Esophagus mucosa (tissue), 1 donor: ENCODE measurements at places on chromosomes 6 and 20. TPM values are rescaled to one million over a fixed set of nuclear protein-coding genes. Genes with fewer than 3 reads are reported as not detected.
A peak's percentile ranks its signal among the peaks of the same experiment; 100 is the strongest.

DNA sequence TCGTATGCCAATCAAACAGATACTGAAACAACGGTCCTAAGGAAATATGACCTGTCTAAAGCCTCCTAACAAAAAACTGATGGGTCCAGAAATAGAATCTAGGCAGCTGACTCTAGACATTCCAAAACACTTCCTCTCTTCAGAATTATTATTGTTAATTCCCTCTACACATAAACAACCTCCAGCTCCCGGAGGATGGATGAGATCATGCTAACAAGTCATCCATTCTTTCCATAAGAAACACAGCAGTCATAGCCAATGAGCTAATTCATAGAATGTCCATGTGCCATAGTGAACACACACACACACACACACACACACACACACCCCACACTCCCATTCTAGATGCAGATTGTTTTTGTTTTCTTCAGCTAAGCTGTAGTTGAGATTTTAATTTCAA lies 44.3 kb downstream of the HDGFL1 start:
- ATAC-seq, result no peak

DNA sequence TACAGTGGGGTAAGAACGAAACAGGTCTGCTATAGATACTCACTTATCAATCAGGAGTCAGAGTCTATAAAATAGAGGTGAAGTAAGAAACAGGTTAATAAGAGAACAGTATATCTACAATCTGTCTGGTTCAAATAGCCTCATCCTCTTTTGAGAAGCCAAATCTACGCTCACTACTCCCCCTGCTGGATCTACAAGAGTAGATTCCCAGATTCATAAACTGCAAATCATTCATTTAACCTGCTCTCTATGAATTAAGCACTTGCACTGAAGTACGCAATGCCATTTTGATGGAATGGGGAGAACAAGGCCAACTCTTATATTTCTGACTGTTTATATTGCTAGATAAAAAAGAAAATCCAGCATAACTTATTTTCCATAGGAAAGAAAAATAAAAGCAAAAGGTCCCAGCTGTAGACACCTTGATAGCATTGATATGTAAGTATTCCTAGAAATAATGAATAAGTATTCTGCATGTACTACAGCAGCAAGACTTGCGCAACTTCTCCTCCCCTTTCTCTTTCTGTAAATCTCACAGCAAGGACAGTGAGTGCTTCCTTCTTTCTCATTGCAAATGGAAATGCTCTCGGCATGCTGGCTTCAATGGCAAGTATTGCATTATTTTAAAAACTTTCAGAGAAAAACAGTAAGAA lies 92.3 kb downstream of the RFX6 start:
- ATAC-seq, result no peak

GRCh38 chr6:108805611-108806167 lies 42.5 kb upstream of the ARMC2 start:
- ATAC-seq, result peak; percentile 26

The SLC44A4 gene
- 2.9 TPM for total RNA-seq

DNA sequence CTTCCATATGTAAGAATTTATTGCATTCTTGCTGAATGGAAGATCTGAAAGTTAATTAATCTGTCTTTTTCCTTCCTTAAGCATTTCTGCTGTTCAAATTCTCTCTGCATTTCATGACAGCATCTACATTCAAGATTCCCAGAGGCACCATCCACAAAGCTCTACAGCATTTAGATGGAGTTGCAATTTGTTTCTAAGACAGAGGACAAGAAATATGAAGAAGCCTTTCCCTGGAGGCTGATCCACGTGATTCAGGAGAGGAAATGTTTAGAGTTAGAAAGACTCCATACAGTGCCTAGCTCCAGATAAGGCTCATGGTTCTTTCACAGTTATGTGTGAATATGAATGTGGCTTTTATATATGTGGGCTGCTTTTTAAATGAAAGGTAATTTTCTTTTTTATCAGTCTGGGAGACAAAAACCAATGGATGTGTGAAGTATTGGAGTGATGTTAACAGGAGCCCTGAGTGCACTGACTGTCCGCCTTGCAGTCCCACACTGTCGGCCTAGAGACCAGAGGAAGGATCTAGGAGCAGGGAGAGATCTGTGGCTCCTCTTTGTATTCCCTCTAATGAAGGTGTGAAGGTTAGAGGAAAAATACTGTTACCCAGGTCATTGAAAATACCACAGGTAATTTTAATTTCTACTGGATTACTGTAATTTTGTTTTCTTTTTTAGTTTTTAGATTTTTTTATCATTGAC lies 686.6 kb upstream of the GJE1 start:
- no peak for ATAC-seq

The TIAM2 gene
- 3.1 TPM for total RNA-seq

DNA sequence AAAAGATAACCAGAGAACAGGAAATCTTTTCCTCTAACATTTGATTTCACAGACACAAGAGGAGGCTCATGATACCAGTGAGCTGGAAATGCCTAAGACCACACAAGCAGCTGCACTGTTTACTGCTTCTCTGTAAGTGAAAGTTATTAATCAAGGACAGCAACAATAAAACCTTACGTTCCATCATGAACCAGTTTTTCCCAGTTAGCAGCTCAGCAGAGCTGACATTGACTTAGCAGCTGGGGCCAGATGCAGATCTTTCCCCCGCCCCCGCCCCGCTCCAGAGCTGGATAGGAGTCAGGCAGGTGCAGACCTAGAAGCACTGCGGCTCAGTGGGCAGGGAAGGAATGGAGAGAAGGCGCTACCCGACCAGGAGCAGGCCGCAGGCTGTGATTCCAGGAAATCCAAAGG lies 275.2 kb downstream of the GMDS start:
- no peak for ATAC-seq

The NEURL2 gene
- total RNA-seq, result 1.9 TPM

DNA sequence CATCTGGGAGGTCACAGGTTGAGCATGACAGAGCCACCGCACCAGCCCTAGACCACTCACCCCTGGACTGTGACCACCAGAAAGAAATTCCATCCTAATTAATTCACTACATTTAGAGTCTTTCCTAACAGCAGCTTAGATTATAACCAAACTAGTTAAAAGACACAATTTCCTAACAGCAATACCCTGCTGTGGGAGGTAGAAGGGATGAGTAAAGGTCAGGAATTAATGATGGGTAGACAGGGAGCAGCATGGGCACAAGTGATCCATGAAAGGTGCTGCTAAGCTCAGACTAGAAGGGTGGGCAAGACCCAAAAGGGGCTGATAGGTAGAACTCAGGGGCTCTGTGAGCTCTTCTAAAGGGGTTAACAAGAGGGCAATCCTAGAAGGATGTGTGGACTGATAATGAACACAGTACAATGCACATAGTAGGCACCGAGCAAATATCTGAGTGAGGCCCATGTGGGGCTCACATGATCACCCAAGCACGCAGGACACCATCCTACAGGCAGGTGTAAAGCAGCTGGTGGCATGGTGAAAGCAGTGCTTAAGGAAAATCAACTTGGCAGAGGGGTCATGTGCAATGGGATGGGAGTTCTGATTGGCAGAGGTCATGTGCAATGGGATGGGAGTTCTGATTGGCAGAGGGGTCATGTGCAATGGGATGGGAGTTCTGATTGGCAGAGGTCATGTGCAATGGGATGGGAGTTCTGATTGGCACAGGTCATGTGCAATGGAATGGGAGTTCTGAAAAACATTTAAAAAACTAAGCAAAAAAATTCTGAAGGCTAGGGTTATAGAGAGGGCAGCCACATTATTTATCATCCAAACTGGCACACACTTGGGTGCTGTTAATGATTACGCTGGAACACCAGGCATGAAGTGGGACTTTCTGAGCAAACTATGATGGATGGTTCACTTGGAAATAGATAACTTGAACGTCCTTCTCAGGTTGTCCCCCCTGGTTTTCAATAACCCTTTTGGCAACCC lies 188.2 kb upstream of the FOXQ1 start:
- ATAC-seq, result no peak

DNA sequence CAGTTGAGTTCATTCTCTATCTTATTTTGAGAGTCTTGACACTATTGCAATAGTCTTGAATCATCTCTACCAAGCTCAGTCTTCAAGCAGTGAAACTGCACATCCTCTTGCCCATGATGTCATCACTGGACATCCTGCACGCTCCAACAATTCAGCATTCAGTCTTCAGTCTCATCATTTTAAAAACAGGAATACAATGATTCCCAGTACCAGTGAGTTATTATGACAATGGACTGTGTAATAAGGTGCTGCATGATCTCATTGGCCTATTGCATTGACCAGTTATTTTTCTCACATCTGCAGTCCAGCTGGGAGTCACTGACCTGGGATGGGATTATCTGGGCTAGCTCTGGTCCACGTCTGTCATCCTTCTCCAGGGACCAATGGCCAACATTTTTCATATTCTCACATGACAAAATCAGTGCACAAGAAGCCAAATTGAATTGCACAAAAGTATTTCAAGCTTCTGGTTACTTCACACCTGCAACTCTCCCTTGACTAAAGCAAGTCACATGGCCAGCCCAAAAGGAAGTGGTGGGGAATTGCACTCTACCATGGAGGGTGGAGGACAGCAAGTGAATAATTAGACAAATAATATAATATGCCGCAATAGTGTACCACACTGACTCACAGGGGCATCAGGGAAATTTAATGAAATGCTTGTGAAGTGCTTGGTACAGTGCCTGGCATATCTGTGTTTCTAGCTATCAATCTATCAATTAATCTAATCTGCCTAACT lies 6.4 kb upstream of the CST2 start:
- no peak for ATAC-seq

DNA sequence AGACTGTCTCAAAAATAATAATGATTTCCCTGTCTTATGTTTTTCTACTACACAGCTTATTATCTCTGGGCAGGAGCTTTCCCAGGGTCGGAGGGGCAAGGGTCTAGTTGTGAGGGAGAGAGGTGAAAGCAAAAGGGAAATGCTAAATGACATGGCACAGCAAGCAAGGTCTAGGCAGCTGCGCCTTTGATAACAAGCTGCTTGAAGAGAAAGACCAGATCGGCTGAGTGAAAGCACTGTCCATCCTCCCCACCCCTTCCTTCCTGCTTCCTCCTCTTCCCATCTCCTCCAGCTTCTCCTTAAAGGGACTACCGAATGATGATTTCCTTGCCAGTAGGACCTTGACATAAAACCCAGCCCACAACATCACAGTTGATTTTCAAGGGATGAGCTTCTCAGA lies 158.1 kb upstream of the AKAP12 start:
- ATAC-seq, result no peak

GRCh38 chr6:31366693-31367470 lies 9.9 kb upstream of the HLA-B start:
- peak; percentile 98 for ATAC-seq

The ADA gene
- total RNA-seq, result 21.8 TPM

- ATAC-seq, result no peak
Observed at GRCh38 chr6:87154641-87154992, 748 bp upstream of the ZNF292 start.

- peak; percentile 24 for ATAC-seq
Observed at GRCh38 chr20:5073660-5074231, 46.0 kb downstream of the PCNA start.

The CYP21A2 gene
- 0.60 TPM for total RNA-seq

The GPR63 gene
- total RNA-seq, result 0.32 TPM

- no peak for ATAC-seq
Observed at GRCh38 chr20:47187450-47188195, 168.9 kb downstream of the ZMYND8 start.

DNA sequence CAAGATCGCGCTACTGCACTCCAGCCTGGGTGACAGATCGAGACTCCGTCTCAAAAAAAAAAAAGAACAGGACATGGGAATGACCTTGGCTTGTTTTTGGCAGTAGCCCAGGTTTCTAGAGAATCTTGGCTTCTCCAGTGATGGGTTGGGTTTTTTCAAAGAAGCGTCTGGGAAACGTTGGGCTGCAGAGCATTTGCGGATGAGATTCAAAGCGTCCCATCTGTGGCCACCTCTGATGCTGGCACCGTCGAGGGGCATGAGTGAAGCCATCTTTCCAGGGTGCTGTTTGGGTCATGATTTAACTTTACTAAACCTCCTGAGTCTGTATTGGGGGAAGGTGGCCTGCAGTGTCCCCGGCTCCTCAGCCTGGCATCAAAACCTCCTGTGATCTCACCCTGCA lies 43.2 kb upstream of the SRF start:
- no peak for ATAC-seq

- ATAC-seq, result no peak
Observed at GRCh38 chr20:57703013-57703412, 6.8 kb downstream of the PMEPA1 start.

DNA sequence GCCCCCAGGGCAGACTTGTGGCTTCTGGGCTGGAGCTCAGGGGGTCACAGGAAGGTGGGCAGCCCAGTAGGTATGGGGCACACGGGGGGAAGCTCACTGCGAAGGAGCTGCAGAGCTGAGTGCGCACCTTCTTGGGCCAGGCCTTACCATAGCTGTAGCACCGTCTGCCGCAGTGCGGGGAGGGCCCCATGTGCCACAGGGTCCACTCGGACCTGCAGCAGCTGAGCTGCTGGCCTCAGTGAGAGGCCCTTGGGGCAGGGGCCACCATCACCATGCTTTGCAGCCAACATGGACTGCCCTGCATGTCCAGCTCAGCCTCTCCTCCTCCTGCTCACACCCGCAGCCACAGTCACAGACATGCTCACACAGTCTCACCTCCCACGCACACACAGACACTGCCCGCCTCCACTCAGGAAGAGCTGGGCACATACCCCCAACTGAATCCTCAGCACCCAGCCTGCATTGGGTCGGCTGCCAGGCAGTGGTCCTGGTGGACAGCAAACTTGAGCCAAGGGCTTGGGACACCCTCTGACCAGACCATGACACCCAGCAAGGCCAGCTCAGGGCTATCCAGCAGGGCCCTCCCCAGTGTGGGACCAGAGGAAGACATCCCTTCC lies 35.3 kb downstream of the YTHDF1 start:
- ATAC-seq, result no peak

DNA sequence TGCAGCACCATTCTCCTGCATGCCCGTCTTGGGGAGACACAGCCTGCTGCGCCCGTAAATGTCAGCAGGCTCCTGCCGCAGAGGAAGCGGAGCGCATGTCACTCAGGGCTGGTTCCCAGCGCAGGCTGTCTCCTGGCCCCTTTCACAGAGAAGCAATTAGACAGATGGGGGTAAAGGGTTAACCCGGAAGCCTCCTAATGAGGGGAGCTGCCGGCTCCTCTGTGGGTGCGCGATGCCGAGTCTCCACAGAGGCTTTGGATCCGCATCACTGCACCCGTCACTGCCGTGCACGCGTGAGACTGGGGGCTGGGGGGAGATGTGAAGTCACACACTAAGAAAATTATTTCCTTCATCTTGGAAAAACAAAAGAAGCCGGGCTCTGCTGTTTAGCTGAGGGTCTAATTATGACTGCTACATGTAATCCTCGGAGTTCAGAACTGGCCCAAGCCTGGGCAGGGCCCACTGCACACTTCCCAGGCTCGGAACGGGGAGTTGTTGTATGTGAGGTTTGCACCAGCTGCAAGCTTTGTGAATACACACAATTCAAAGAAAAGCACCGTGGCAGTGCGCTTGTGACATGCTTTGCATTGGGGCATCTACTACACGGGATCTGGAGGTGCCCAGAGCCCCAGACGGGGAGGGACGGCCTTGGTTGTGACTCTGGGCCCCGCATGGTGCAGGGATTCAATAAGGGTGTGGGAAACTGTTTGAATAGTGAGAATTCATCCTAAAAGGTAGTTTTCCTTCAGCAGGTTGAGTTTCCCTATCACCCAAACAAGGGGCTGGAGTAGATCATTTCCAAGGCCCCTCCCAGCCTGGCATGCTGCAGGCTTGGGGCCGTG lies 331.6 kb downstream of the TAF4 start:
- ATAC-seq, result no peak

- ATAC-seq, result peak; percentile 76
Observed at GRCh38 chr6:37099442-37099841, 70.5 kb upstream of the PIM1 start.

GRCh38 chr20:32067234-32067821 lies 15.3 kb downstream of the HCK start:
- no peak for ATAC-seq

- ATAC-seq, result no peak
Observed at GRCh38 chr6:53643481-53643965, 22.0 kb downstream of the KLHL31 start.

The HLA-DRA gene
- 38.7 TPM for total RNA-seq
